ENCODE measurements at places on chromosomes 3 and 15.

- no peak for DNase-seq
These were observed 99.0 kb downstream of the MITF start for GRCh38 chr3:69838217-69838616.

DNA sequence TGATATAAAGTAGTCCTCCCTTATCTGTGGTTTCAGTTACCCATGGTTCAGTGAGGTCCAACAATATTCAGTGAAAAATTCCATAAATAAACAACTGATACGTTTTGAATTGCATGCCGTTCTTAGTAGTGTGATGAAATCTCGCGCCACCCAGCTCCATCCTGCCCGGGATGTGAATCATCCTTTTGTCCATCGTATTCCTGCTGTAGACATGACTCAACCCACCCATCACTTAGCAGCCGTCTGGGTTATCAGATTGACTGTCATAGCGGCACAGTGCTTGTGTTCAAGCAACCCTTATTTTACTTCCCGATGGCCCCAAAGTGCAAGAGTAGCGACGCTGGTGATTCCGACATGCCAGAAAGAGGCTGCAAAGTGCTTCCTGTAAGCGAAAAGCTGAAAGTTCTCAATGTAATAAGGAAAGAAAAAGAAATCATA lies 48.0 kb upstream of the MEX3B start:
- no peak for DNase-seq

DNA sequence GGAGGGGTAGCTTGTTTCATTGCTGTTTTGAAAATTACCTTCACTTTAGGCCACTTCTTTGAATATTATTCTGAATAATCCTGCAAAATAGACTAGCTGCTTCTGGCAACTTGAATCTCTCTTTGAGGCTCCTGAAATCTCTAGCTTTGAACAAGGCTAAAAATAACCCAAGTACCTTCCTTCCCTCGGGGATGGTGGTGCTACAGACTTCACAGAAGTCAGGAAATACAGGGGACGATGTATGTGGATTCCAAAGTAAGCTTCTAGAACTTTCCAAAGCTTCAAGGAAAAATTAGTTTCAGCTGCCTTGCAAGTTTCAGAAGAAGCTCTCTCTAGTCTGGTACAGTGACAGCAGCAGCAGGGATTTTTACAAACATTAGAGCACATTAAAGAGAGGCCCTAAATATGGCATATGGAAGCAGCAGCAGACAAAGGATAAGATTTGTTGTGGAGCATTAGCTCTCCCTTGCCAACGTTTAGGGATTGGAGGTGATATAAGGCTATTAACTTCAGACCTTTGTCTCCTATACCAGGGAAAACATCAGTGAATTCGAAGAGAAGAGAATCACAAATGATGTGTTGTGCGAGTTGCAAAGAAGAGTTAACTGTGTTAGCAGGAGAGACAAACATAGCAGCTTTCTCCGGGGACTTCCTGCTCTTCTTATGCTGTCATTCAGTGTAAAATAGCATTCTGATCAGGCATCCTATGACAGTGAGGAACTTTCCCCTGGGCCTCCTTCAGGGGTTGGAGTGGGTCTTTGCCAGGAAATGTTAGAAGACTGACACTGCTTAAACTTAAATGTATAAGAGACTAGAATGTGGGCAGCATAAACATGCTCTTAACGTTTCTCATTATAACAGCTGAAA lies 783.0 kb upstream of the ARPP21 start:
- no peak for DNase-seq

DNA sequence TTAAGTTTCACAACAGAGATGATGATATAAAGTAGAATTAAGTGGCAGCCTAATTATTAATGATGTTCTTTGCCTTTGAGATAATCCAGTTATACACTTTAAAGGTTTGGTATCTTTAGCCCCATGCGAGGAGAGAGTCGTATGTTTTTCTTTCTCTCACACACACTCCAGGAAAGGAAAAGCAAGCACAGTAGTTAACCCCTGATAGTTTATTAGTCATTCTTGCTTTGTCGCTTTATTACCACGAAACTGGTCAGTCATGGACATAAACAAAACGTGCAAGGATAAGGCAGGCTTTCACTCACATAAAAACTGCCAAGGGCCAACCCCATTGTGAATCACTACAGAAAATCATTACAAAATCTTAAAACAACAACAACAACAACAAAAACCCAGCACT lies 866.9 kb downstream of the FHIT start:
- DNase-seq = no peak

DNA sequence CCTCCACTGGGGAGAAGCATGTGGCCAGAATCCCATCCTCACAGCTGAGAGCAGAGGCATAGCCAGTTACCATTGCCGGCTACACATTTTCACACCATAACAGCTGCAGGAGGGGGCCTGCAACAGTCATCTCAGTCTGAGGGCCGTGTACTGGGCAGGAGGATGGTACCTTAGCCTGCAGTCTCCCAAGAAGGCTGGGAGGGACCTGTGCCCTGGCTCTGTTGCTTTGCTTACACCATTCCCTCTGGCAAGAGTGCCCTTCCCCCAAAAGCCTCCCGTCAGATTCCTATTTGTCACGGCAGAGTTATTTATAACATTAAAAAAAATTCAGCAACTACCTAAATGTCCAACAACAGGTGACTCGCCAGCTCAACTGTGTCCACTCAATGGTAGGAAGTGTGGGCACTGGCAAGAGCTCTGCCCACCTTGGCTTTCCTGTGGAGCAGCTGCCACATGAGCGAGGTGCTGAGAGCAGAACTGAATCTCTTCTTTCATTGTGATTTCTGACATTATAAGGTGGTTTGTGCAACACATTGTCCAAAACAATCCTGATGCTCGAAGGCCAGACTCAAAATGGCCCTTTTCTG lies 4.4 kb downstream of the CAMKV start:
- no peak for DNase-seq

- no peak for DNase-seq
These were observed 107.5 kb upstream of the THBS1 start for GRCh38 chr15:39473298-39473947.

- DNase-seq = no peak
These were observed 457.5 kb downstream of the NSUN3 start for GRCh38 chr3:94520364-94520763.

- DNase-seq = no peak
These were observed 30.8 kb upstream of the EOMES start for GRCh38 chr3:27752926-27753325.

GRCh38 chr15:66622591-66623022 lies 56.8 kb upstream of the LCTL start:
- DNase-seq = no peak

- no peak for DNase-seq
These were observed 1.7 kb upstream of the PHGR1 start for GRCh38 chr15:40349163-40349562.

- no peak for DNase-seq
These were observed 172.5 kb upstream of the GADL1 start for GRCh38 chr3:31067004-31067403.

DNA sequence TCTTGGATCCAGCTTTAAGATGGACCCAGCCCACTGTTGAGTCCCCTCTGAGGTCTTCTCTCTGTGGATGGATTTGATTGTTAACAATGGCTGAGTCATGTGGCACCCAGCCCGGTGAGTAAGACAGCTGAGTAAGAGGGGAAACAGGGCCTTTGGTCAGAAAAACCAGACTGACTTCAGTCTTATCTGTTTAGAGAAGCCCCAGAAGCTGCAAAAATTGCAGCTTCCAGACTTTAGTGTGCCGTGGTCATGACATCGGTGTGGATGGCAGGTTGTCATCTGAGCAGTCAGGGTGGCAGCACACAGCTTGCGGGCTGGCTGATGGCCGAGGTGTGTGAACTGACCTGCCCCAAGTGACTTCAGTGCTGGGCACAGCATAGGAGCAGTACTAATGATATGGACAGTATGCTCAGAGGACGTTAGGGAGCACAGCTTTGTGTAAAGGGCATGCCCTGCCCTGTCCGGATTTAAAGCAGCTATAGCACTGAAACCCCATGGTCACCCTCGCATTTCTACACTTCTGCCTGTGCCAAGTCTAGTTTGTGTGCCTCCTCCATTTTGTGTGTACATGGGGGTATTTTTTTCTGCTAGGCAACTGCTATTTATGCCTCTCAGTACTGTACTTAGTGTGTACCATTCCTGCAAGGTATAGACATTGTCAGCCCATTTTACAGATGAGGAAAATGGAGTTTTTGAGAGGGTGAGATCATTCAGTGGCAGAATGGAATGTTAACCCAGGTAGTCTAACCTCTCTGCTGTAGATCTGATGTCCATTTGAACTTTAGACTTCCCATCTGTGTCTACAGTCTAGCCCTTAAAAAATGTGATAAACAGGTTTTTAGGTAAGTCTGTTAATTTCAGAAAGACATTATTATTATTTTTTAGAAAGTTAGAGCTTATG lies 44.4 kb downstream of the FLNB start:
- DNase-seq = no peak

DNA sequence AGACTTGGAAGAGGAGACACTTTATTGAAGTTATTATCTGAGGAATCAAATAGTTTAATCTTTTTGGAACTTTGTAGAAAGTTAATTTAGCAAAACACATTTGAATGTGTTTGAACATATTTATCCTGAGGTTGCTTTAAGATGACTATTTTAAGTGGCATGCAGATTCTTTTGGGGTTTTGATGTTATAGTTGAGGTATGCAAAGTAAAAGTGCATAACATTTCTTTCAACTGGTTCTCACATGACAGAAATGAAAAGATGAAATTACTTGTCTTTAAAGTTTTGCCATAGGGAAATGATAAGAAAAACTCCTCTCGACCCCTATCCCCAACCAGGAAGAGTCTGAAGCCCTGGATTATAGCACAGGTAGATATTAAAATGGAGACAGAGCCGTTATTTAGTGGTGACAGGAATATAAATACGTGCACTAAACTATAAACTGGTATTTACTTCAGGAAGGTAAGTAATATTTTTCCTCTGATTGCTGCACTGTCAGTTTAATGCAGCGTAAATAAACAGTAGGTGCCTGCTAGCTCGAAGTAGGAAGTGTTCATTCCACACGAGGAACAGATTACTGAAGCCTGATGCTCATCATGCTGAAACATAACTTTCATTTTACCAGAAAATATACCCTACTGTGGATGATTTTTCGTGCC lies 15.1 kb upstream of the SATB1 start:
- DNase-seq = no peak

- DNase-seq = no peak
These were observed 14.8 kb downstream of the GK5 start for GRCh38 chr3:142210608-142211007.

GRCh38 chr3:111081008-111081545 lies 9.5 kb downstream of the NECTIN3 start:
- no peak for DNase-seq

DNA sequence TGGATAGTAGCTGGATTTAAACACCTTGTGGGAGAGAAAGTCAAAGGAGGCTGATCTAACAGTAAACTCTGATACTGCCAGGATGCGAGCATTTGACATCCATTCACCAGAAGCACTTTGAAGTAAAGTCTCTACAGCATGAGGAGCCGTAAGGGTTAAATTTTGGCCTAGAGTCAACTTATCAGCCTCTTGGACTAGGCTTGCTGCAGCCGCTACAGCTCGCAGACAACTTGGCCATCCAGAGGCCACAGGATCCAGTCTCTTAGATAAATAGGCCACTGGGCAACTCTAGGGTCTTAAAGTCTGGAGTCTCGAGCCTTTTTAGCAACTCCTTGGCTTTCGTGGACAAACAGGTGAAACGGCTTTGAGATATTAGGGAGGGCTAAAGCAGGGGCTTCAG lies 61.4 kb downstream of the PLSCR2 start:
- DNase-seq = no peak

DNA sequence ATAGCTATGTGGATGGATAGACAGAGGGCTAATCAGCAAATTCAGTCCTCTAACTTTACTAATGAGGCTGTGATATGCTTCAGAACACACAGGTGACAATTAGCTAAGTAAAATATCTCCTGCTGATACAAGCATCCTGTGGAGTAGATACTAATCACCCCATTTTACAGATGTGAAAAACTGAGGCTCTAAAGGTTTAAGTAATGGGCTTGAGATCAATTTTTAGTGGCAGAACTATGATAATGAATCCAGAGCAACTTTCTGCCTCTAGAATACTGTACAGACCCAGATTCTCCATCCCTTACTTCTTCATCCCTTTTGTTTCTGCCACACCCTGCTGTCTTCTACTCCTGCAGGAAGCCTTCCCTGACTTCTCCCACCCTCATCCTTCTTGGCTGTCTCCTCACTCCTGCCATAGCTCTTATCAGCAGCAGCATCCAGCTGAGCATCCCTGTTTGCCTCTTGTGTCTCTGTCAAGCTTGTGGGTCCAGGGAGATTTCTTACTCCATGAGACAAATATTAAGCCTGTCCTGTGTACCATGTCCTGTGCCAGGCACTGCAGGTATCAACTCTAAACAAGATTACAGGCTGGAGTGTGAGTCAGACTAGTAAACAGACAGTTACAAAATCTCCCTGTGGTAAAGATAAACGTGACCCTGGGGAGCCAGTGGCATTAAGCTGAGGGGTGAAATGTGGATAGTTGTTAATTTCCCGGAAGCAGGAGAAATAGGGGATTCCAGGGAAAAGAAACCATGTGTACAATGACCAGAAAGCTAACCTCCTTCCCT lies 39.2 kb downstream of the SLC6A11 start:
- DNase-seq = no peak

DNA sequence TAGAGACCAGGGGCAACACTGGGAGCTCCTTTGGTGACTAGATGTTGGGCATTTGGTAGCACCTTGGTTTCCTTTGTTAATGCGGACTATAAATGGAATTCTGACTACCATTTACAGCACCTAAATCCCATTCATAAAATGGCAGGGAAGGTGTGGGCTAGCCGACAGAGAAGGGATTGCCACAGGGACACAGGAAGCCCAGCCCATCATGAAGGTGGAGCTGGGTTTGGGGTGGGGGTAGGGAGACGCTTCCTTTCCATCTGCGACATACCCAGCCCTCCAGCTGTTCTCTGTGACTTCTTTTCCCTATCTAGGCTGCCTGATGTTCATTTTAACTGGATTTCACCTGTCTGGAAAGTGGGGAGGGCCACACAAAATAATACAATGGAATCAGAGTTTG lies 21.0 kb downstream of the ABHD2 start:
- no peak for DNase-seq

DNA sequence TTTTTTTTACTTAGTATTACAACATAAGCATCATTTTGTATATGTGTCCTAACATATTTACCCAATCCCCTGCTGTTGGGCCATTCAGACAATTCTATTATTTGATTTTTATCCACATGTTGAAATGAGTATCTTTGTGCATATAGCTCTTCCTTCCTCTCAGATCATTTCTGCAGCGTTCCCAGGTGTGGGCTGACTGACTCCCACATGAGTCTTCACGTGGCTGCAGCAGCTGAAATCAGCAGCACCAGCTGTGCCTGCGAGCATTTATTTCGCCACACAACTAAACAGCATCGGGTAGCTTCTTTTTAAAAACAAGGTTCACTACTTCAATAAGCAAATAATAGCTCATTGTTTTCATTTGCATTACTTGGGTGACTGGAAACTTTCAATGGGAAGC lies 44.5 kb upstream of the PDE8A start:
- DNase-seq = no peak
